Non-pigmented ciliary epithelial cell (primary cell): ENCODE measurements at places on chromosomes 5 and 9.

GRCh38 chr9:113590991-113591898, 127.7 kb downstream of the RGS3 start:
- no peak for DNase-seq

DNA sequence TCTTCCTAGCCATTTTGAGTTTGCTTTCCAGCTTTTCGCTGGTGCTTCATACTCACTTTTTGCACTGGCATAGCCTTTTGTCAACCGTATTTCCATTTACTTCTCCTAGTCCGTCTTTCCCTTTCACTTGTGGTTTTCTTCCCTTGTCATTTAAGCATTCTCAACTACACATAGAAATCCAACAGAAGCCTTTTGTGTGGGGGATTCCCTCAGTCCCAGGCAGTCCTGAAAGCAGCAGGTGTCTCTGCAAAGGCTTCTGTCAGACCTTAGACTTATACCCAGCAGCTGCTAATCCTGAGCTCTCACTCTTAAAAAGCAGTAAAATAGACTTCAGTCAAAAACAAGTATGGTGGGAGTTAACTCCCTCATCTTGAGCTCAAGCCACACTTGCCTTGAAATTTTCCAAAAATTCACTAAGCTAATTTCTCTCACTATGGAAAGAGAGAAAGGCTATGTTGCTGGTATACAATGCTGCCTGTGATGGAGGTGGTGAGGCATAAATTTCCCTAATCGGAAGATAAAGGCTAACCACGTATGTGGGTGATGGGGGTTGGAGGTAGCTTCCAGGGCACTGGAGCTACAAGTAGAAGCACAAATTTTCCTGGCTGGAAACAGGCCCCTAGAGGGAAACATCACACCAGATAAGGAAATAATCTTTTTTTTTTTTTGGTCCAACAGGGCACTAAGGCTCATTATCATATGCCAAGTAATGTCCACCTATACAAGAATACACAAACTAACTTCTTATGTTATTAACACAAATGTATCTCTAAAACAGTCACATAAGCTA, 34.8 kb upstream of the IFNK start:
- no peak for DNase-seq

GRCh38 chr9:95507464-95508241, 9.1 kb downstream of the PTCH1 start:
- no peak for DNase-seq

DNA sequence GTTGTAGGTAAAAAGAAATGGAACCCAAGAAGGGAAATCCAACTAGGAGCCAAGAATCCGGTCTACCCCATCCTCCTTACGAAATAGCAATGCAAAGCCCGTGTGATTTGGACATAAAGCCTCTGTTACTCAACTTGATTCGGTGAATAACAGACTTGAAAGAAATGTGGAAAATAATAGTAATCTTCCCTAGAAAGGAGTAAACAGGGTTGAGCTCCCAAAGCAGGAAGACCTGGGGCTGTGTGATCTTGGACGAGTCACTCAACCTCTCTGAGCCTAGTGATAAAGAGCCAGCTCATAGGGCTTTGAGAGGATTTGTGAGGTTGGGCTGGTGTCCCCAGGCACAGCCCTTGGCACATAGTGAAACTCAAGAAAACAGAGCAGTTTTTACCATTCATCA, 42.7 kb upstream of the IL17B start:
- DNase-seq: no peak

- no peak for DNase-seq
Measured at GRCh38 chr9:12658531-12659209, 34.5 kb upstream of the TYRP1 start.

DNA sequence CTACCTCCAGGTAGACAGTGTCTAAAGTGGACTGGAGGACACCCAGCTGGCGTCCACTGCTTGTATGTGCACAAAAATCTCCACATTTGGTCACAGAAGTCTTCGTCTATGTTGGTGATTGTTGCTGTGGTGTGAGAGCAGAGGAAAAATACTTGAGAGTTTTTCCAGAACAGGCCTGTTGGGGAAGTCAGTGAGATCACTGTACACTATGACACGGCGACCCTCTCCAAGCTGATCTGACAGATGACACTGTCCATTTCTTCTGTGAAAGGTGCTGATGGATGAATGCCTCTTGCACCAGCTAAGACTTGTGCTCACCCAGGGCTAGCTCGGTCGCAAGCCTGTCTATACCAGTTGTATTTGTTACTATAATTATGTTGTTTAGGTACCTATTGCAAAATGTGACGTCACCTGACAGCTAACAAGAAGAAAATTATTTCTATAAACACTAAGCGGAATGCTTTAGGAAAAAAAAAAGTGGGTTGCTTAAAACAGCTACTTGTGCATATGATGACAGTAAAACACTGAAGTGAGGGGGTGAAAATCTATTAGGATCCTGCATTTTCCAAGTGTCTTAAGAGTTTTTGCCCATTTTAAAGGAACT, 142.3 kb downstream of the ROR2 start:
- DNase-seq: no peak

- no peak for DNase-seq
Measured at GRCh38 chr9:12696931-12697622, 3.9 kb downstream of the TYRP1 start.

DNA sequence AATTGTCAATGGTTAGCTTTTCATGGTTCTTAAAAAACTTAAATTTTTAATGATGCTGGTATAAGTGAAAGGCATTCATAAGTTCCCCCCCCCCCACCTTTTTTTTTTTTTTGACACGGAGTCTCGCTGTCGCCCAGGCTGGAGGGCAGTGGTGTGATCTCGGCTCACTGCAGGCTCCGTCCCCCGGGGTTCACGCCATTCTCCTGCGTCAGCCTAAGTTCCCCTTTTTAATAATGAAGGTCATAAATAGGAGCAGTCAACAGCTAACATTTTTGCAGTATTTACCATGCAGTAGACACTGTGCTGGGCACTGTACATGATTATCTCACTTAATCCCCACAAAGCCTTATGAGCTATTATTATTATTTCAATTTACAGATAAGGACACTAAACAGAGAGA, 556.3 kb downstream of the PDE4D start:
- no peak for DNase-seq

GRCh38 chr9:114156657-114157421, 1.5 kb downstream of the COL27A1 start:
- no peak for DNase-seq

DNA sequence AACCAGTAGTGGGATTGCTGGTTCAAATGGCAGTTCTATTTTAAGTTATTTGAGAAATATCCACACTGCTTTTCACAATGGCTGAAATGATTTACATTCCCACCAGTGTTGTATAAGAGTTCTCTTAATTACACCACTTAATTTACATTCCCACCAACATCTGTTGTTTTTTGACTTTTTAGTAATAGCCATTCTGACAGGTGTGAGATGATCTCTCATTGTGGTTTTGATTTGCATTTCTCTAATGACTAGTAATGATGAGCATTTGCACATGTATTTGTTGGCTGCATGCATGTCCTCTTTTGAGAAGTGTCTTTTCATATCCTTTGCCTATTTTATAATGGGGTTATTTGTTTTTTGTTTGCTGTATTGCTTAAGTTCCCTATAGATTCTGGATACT, 688.3 kb downstream of the PRR16 start:
- DNase-seq: no peak

GRCh38 chr5:72456391-72457074, 50.7 kb downstream of the ZNF366 start:
- no peak for DNase-seq

- no peak for DNase-seq
Measured at GRCh38 chr5:133967698-133968203, 674 bp downstream of the C5orf15 start.

- DNase-seq: no peak
Measured at GRCh38 chr9:105355781-105356180, 92.1 kb upstream of the FSD1L start.

GRCh38 chr5:132207778-132208177, 19.9 kb downstream of the P4HA2 start:
- no peak for DNase-seq

- no peak for DNase-seq
Measured at GRCh38 chr9:120526534-120526933, 53.4 kb downstream of the CDK5RAP2 start.

GRCh38 chr9:118290116-118290515, 585.9 kb downstream of the TLR4 start:
- DNase-seq: no peak

- no peak for DNase-seq
Measured at GRCh38 chr9:71524516-71524915, 243.8 kb downstream of the CEMIP2 start.

DNA sequence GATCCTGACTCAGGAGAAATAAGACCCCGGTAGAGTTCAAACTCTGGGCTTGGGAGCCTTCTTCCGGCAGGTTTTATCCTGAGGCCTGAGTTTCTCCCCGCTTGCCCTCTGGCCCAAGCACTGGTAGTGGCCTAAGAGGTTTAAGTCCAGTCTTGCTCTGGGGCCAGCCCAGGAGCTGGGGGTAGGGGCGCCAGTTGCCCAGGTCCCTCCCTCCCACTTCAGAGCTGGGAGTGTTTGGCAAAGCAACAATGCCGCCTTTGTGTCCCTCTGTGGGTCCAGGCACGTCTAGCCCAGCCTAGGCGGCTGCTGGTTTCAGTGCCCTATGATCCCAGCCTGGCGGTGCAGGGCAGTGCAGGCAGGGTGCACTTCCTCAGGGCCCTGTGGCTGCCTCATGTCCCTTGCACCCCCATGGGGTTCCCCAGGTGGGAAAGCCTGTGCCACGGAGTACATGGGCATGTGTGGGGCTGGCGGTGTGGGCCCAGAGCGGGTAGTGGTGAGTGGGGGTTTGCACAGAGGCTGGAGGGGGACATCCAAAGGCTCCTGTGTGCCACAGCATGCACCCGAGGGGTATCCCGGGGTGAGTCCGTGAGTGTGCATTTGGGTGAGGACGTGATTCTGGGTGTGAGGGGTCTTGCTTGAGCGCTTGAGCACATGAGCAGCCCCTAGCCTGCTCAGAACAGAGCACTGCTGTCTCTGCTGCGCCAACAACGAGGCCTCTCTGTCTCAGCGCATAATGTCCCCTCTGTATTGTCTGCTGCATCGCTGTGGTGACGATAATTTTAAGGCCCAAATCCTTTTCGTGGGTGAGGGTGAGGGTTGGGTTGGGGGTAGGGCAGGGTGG, 61.7 kb upstream of the PSD2 start:
- DNase-seq: no peak

DNA sequence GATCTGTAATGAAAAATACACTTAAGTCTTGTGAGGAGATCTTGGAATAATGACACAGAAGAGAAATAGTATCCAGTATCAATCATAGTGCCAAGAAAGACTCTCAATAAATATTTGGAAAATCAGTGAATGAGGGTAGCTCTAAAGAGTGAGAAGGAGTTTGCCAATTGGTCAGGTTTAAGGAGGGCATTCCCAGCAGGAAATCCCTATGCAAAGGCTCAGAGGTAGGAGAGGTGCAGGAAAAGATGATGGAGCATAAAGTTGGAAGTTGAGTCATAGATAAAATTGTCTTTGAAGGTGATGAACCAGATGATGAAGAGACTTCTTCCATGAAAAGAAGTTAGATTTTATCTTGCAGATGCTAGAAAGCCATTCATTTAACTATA, 27.8 kb downstream of the TNPO1 start:
- DNase-seq: no peak

DNA sequence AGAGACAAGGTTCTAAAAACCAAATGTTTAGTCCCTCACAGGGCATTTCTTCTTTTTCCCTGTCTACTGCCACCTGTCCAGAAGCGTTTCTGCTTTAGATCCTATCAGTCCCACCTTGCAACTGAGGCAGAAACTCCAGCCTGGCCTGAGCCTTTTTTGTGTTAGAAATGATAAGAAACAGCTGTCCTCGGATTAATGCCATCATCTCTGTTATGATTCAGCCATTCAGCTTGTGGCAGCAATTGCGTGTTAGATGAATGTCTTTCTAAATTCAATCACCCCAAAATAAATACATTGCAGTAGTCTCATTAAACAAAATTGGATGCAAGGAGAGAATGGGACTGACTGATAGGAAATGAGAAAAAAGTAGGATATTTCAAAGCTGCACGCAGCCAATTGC, 28.3 kb upstream of the FRMPD1 start:
- DNase-seq: no peak

DNA sequence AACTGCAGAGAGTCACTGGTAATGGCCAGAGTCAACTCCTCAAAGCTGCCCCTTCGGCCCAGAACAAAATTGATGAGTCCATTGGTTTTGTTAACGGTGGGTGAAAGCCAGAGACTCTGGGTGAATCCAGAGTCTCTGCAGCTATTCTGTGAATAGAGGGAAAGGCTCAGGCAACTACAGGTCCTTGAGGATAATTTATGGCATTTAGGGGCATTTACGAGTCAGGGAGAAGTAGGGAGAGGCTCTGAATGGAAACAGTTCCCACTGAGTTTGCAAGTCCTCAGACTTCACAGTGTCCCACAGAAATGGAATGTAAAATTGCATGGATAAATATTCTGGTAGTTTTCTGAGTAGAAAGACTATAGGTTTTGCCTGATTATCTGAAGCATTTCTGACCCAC, 257.8 kb downstream of the SEC61B start:
- no peak for DNase-seq

DNA sequence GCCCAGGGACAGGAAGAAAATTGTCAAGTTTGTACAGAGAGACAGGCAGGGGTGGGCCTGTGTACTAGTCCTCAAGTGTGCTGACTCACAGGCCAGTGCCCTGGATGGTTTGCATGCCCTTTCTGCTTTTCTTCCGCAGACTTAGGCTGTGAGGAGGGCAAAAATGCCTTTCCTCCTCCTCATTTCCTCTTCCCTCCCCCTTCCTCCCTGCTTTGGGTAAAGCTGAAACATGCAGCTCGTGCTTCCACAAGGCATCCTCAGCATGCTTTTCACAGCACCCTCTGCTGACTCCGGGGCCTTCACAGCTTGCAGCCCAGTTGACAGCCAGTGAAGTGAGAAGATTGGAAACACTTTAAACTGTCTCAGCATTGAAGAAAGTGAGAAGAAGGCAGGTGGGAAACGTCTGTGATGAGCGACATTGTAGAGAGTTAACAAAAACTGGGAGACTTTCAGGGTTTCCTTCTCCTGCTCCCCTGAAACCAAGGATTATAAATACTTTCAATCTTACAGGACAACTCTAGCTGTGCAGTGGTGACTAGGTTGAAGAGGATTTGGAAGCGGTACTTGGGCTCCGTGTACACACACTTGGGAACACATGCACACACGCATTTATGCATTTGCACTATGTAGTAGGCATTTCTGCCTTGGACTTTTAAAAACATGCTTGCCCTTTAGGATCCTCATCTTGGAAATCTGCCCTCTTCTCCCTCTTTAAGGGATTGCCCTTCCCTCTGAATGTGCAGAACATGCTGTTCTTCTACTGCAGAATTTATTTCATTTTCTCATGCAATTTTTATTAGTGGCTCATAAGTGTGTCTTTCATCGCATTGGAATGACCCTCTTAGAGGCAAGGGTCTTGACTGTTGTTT, 138.8 kb downstream of the GRIA1 start:
- peak; percentile 90 for DNase-seq

- no peak for DNase-seq
Measured at GRCh38 chr5:128254789-128255188, 171.2 kb downstream of the SLC12A2 start.

GRCh38 chr5:167947306-167947705, 344.1 kb upstream of the WWC1 start:
- DNase-seq: no peak
